Peyer's patch (tissue), 4 donors: ENCODE measurements at places on chromosomes 3 and 15. TPM values are rescaled to one million over a fixed set of nuclear protein-coding genes. Genes with fewer than 3 reads are reported as not detected.

GRCh38 chr3:71753701-71754609 lies at the start of gene GPR27:
TSS of gene GPR27 (plus strand) at chr3:71753855. CDS start at chr3:71754050, 195 bp downstream.
- no peak within 1 kb of the TSS for H3K27ac ChIP-seq
- no peak for DNase-seq
- no peaks in the 10 kb centered on the region for H3K4me1 ChIP-seq

GRCh38 chr15:58340176-58340575 lies 91.6 kb upstream of the LIPC start:
- no peaks in the 10 kb centered on the region for H3K4me1 ChIP-seq
- no peaks in the 10 kb centered on the region for H3K36me3 ChIP-seq
- H3K27me3 ChIP-seq = no peaks in the 10 kb centered on the region
- no peak overlapping the region for H3K4me3 ChIP-seq
- no peak overlapping the region for H3K27ac ChIP-seq
- no peak for DNase-seq

- H3K27me3 ChIP-seq = no peaks in the 10 kb centered on the region
- no peaks in the 10 kb centered on the region for H3K36me3 ChIP-seq
- H3K4me3 ChIP-seq = no peak overlapping the region
- no peak overlapping the region for H3K27ac ChIP-seq
- H3K4me1 ChIP-seq = no peaks in the 10 kb centered on the region
Observed at GRCh38 chr3:127632035-127632820, 3.2 kb downstream of the PODXL2 start.

DNA sequence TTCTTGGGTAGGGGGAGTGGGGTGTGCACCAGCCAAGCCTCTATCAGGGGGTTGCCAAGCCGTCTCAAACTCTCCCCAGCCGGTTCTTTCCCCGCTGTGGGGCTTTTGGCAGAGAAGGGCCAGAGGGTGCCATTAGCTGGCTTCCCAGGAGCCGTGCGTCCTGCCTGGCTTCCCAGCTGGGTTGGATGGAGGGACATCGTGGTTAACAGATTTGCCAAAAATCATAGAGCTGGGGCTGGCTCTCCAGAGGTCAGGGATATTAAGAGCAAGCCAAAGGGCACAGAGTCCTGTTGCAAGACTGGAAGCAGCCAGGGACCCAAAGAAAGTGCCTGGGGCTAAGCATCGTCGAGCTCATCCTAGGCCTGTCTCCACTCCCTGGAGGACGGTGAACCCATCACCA lies 104.6 kb upstream of the HES1 start:
- no peak overlapping the region for H3K4me3 ChIP-seq
- no peaks in the 10 kb centered on the region for H3K4me1 ChIP-seq
- no peak for DNase-seq
- no peak overlapping the region for H3K27ac ChIP-seq
- no peaks in the 10 kb centered on the region for H3K36me3 ChIP-seq
- H3K27me3 ChIP-seq = no peaks in the 10 kb centered on the region

DNA sequence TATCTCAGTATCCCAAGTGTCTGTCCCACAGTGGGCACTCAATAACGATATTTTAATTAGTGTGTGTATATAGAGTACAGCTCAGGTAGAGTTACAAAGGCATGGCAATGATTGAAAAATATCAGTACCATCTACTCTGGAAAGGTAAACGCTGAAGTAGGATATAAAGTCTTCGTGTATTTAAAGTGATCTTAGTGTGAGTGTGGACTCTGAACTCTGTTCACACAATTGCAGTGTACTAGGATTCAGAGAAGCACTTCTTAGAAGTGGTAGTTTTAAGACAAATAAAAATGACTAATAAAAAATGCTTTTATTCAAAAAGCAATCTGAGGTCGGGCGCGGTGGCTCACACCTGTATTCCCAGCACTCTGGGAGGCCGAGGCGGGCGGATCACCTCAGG lies 62.9 kb upstream of the RAP2B start:
- no peak overlapping the region for H3K27ac ChIP-seq
- no peaks in the 10 kb centered on the region for H3K4me1 ChIP-seq
- no peak for DNase-seq
- no peaks in the 10 kb centered on the region for H3K36me3 ChIP-seq

DNA sequence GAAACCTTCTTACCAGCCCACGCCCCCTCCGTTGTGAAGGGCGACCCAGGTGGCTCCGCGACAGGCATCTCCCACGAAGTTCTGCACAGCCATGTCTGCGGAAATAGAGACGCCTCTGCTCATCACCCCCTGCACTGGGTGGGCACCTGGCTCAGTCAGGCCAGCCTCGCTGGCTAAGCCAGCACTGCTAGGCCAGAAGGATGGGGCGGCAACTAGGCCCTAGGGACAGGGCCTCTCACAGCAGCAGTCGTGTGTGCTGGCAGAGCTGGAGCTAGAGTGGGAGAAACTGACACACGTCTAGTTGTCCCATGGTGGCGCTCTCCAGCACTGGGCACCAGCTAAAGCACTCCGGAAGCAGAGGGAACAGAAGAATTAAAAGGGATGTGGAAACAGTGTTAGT lies 12.5 kb upstream of the ZXDC start:
- no peak for DNase-seq
- no peaks in the 10 kb centered on the region for H3K36me3 ChIP-seq
- H3K27ac ChIP-seq = no peak overlapping the region
- H3K4me1 ChIP-seq = no peaks in the 10 kb centered on the region
- H3K27me3 ChIP-seq = no peaks in the 10 kb centered on the region

GRCh38 chr3:122104515-122105194 lies 49.5 kb downstream of the CD86 start:
- H3K27me3 ChIP-seq = no peaks in the 10 kb centered on the region
- no peaks in the 10 kb centered on the region for H3K36me3 ChIP-seq
- DNase-seq = no peak
- no peak overlapping the region for H3K4me3 ChIP-seq
- H3K4me1 ChIP-seq = no peaks in the 10 kb centered on the region

GRCh38 chr15:20671675-20672074 lies 130.1 kb upstream of the GOLGA6L6 start:
- no peaks in the 10 kb centered on the region for H3K36me3 ChIP-seq
- DNase-seq = no peak
- no peak overlapping the region for H3K4me3 ChIP-seq
- H3K4me1 ChIP-seq = no peaks in the 10 kb centered on the region
- H3K27ac ChIP-seq = no peak overlapping the region

DNA sequence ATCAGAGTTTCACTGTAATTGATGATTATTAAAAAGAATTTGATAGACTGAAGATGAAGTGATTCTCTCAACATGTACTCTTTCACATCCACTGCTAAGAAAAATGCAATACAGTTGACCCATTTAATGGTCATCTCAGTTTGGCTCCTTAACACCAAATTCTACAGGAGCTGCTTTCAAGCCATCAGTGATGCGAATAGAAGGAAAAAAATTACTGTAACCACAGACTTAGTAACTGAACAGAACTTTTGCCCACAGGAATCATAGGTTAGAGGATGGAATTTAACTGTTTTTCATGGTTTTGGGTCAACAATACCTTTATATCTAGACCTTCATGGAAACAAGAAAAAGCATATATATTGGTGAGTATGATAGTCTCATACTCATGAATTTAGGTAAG lies 633.5 kb downstream of the CADM2 start:
- H3K4me1 ChIP-seq = no peaks in the 10 kb centered on the region
- DNase-seq = no peak
- no peak overlapping the region for H3K4me3 ChIP-seq
- no peaks in the 10 kb centered on the region for H3K27me3 ChIP-seq
- no peaks in the 10 kb centered on the region for H3K36me3 ChIP-seq
- no peak overlapping the region for H3K27ac ChIP-seq

GRCh38 chr3:101720851-101721840 lies 3.3 kb upstream of the CEP97 start:
- DNase-seq = no peak
- peaks cover 5% of the 10 kb centered on the region for H3K4me1 ChIP-seq
- no peak overlapping the region for H3K4me3 ChIP-seq
- no peaks in the 10 kb centered on the region for H3K27me3 ChIP-seq

GRCh38 chr3:22536541-22536940 lies 666.6 kb upstream of the UBE2E2 start:
- no peaks in the 10 kb centered on the region for H3K36me3 ChIP-seq
- H3K27ac ChIP-seq = no peak overlapping the region
- no peaks in the 10 kb centered on the region for H3K4me1 ChIP-seq
- H3K27me3 ChIP-seq = no peaks in the 10 kb centered on the region

SNURF gene
- not detected for total RNA-seq

CXCR6 gene
- 1.7 TPM for total RNA-seq

ADAMTS17 gene
- 15.1 TPM for total RNA-seq

SEMA3G gene
- total RNA-seq = 24.2 TPM

SPG21 gene
- 65.6 TPM for total RNA-seq

FBXO40 gene
- total RNA-seq = not detected
